Colonic mucosa (tissue), 4 donors: ENCODE measurements at places on chromosomes 7 and 10.
A peak's percentile ranks its signal among the peaks of the same experiment; 100 is the strongest.

DNA sequence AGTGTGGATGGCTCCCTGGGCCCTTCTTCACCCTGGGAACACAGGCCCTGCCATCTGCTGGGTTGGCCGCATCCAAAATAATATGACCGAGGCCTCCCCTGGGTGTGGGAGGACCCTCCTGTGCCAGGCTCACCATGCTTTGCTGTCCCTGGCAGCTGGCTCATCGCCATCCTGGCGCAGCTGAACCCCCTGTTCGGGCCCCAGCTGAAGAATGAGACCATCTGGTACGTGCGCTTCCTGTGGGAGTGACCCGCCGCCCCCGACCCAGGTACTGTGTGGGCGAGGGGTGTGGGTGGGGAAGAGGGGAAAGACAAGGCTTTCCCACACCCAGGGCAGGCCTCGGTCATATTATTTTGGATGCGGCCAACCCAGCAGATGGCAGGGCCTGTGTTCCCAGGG is 4.8 kb downstream of the ATP6V0E2 start:
- no peak for DNase-seq

GRCh38 chr7:29562307-29562706 is 1.3 kb upstream of the PRR15 start:
- peak; percentile 35 for DNase-seq

- DNase-seq: no peak
These were observed 4.3 kb downstream of the LHPP start for GRCh38 chr10:124465777-124466488.

DNA sequence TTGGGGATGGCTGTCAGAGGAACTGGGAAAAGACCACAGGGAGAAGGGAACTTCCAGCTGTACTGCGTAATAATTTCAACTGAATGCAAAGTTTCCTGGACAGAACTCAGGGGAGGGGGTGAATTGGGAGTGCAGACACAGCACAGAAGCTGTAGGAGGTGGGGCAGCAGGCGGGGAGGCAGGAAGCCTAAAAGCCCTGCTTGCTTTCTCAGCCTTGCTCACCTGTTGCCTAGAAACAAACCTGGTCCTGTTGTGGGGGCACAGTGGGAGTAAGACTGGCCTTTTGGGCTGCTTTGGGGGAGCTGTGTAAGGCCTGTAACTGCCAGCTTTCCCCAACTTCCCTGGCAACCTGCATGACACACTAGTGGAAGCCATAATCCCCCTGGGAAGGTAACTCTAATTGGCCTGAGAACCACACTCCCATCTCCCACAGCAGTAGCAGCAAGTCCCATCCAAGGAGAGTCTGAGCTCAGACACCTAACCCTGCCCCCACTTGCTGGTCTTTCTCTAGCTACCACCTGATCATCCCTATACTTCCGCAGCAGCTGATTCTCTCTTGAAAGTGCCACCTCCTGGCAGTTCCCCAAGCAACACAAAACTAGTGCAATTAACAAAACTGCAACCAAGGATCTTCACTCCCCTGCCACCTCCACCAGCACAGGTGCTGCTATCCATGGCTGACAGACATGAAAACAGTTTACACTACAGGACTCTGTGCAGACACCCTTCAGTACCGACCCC is 1239.3 kb downstream of the SORCS1 start:
- no peak for DNase-seq

DNA sequence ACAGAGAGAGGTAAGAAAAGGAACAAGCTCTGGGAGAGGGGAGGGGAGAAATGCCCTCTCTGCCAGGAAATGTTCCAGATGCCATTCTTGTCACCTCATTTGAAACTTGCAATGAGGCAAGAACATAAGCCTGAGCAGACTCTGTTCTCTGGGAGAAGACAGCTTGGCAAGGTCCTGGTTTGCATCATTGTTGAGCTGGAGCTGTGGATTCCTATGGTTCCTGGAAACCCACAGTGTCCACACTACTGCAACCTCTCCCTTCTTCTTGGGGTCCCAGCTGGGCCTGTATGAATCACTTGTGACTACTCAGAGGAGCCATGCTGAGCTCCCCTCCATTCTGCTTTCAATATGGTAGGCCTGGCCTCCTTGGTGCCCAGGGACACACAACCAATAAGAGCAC is 60.8 kb upstream of the HECTD2 start:
- DNase-seq: no peak

DNA sequence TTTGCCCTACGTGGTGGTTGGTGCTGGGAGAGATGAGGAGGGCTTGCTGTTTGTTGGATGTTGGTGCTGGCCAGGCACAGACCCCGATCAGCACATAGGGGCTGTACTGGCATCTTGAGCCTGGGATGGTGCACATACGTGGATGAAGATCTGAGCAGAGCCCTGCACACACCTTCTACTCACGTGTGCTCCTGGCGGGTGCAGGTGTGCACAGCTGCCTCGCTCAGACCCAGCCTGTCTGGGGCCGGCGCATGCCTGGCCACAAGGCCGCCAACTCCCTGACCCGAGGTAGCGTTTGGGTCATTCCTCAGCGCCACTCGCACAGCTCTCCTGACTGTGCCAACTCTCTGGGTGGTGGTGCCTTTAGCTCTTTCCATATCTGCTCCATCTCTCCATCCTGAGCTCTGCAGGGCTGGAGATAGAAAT is 18.6 kb downstream of the PALD1 start:
- DNase-seq: no peak

DNA sequence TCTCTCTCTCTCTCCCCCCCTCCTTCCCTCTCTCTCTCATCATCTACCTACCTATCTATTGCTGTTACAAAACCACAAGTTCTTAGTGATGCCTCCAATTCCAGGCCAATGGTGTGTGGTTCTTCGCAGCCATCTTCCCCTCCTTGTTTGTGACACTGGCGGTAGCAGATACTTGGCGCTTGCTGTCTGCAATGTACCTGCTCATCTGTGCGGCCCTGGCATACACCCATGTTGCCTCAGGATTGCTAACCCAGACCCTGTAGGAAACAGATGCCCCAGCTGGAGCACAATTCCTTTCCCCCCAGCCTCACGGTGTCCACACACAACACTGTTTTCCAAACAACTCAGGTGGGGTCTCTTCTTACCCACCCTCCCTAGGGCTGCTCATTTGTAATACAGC is 13.6 kb upstream of the DPYSL4 start:
- DNase-seq: no peak

GRCh38 chr10:5599613-5600520 is 66.5 kb downstream of the ASB13 start:
- no peak for DNase-seq

DNA sequence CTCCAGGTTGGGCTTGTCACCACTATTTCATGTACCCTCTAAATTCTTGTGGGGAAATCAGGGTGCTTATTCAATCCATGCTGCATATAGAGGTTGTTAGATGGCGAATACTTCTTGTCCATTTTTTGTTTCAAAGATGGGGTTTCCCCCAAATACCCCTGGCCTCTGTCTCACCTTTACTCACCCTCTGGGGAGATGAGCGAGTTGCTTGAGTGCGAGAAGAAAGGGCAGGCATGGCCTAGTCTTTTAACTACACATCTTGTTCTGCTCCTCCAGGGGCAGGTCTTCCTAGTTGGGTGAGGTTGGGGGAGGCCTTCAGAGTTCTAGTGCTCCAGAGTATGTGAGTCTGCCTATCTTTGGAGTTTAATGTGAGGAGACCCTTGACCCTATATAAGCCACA is 46.2 kb downstream of the HHEX start:
- DNase-seq: no peak

DNA sequence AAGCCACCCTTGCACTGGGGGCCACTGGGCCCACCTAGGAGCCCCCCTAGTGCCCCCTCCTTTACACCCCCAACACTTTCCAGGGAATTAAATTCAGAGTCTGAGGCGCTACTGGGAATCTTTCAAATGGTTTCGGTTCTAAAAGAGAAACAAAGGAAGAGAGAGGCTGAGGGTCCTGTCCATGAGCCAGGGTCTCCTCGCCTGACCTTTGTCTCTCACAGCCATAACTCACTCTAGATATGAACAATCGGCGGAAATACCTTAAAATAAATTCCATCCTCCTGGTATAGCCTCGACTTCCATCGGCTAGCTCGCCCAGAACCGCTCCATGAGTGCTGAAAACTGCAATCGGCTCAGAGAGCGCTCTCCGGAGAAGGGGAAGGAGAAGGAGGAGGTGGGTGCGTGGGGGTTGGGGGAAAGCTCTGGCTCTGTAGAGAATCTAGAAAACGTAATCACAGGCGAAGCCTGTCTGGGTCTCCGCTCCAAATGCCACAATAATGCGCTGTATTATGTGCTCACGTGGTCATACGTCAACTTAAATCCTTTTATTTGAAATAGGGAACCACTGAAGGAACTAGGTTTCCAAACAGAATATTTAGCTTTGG is 12.6 kb downstream of the HOXA4 start:
- peak; percentile 49 for DNase-seq

GRCh38 chr10:132914732-132915131 is 27.6 kb downstream of the CFAP46 start:
- DNase-seq: no peak

DNA sequence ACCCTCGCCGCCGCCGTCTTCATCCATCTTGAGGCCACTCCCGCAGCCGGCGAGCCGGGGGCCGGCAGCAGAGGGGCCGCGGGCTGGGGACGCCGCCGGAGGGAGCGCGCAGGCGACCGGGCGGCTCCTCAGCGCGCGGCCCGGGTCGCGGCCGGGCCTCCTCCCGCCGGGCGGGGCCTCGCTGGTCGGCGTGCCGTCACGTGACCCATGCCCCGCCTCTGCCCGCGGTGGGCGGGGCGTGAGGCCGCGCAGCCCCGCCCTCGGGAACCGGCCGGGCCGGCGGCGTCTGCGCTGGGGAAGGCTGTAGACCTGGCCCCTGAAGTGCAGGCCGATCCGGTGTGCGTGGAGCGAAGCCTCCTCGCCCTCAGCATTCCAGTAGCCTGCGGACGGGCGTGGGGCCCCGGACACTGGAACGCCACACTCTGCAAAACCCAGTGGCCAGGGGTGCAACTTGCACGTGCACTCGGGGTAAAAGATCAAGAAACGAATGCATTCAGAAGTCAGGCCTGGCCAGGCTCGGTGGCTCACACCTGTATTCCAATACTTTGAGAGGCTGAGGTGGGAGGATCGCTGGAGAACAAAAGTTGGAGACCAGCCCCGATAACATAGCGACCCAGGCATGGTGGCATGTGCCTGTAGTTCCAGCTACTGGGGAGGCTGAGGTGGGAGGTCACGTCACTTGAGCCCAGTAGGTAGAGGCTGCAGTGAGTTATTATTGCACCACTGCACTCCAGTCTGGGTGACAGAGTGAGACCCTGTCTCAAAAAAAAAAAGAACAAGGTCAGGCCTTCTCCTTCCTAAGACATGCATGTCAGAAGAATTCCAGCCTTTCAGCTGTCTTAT is at the start of gene CYTH3:
Gene CYTH3, minus strand, starts transcription at position 144 of the 843 bp plus-strand sequence. Its CDS starts 117 bp downstream, at position 27.
- peak; percentile 82 for DNase-seq

- DNase-seq: no peak
These were observed 463.6 kb downstream of the PLXNA4 start for GRCh38 chr7:132112657-132113056.

DNA sequence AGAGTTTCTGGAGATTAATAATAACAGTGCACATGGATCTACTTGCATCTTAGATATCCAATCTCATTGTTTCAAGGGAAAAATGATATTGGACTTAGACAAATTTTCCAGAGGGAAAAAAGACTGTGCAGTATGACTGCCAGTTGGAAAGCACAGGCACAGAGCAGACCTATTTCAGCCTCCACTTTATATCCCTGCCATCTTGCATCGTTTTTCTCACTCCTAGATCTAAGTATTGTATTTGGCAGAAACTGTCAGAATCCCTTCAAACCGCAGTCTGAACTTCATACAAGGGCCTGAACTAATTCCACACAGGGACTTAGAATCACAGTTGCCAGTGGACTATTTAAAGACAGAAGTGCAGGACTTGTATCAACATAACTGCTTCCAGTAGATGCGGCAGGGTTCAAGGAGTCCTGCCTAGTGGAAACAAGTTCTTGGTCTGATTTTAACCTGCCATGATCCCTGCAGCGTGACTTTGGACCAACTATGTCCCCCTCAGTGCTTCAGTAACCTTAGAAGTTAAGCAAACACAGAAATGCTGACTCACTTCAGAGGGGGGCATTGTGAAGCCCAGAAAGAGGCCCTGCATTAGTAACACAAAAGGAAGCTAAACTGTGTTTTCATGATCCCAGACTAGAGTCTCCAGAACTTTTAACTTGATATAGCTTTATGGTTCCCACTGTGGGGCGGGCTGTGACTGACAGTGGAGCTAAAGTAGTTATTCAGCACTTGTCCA is 95.7 kb upstream of the PALS2 start:
- no peak for DNase-seq

DNA sequence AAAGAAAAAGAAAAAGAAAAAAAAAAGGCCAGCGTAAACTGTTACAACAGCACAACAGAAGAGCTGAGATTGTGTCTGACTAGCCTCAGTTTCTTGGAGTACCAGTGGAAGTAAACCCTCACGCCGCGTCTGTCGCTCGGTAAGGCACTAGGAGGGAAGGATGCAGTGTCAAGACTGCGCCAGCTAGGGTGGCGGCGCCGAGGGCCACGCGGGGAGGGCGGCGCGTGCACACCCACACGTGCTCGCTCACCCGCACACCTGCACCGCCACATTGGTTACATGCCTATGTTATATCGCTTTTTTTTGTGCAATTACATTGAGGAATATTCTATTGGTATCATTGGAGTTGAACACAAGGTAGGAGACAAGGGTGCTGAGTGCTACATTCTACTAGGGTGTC is 48.2 kb downstream of the CLEC2L start:
- no peak for DNase-seq

DNA sequence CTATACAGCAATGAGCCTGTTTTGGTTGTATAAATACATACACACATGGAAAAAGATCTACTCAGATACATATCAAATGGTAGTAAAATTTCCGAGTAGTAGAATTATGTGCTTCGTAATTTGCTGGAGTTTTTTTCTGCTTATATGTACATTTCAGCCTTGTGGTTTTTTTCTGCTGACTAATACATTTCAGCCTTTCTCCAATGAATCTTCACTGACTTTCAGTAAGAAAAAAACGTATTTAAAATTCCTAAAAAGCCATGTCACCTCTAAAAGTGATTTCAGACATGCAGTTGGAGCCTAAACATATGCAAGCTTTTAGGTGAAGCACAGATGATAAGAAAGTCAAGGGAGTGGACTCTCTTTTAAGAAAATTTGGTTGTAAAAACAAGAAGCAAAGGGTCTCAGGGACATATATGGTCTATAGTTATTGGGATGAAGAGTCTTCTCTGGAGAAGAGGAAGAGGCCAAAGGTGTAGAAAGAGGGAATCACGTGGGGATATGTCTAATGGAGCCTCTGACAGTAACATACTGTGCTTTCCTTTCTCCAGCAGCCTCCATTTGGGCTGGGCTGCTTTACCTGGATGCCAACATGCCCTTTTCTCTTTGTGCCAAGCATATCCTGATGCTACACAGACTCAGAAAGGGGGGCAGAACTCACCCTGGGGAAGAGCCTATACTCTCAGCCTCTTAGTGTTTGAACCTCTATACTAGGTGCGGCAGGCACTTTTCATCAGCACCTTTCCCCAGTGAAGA is 2.4 kb downstream of the AMPH start:
- no peak for DNase-seq

GRCh38 chr7:2258661-2259365 is 16.8 kb downstream of the NUDT1 start:
- no peak for DNase-seq

DNA sequence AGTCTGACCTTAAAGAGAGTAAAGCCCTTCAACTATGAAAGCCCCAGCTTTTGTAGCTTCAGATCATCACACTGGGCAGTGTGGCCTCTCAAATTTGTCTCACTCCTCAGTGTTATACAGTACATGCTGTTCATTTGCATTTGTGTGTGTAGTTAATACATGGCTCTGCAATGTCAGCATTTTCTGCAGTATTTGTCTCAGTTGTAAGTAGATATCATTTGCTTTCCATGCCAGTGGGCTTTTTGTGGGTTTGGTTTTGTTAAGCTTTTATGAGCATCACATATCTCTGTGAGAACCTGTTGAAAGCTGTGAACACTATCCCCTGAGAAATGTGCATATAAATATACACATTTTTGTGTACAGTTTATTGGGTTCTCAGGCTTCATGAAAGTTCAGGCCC is 57.0 kb downstream of the ZNF277 start:
- DNase-seq: no peak
